ENCODE measurements at places on chromosomes 13 and 19.
A peak's percentile ranks its signal among the peaks of the same experiment; 100 is the strongest.

GRCh38 chr13:35143123-35143522 is 201.1 kb downstream of the NBEA start:
- DNase-seq = no peak

- peak; percentile 50 for DNase-seq
Observed at GRCh38 chr13:94308832-94309231, 170.7 kb downstream of the DCT start.

DNA sequence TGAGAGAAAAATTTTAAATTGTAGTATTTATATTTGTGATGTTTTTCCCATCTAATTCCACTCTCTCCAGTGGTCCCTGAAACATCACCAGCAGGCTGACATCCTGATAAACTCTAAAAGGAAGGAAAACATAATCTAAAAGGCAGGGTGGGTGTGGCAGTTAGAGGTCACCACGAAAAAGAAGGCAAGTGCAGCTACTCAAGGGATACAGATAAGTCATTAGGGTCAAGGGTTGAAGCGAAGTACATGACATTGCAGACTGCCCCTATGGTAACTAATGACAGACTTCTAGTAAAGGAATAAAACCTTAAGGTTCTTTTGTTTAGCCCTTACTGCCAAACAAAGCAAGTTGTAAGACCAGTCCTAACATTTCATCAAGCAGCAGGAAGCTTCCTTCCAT is 6.0 kb upstream of the NEK3 start:
- no peak for DNase-seq

GRCh38 chr13:56349866-56350265 is 790.9 kb upstream of the PRR20A start:
- no peak for DNase-seq

DNA sequence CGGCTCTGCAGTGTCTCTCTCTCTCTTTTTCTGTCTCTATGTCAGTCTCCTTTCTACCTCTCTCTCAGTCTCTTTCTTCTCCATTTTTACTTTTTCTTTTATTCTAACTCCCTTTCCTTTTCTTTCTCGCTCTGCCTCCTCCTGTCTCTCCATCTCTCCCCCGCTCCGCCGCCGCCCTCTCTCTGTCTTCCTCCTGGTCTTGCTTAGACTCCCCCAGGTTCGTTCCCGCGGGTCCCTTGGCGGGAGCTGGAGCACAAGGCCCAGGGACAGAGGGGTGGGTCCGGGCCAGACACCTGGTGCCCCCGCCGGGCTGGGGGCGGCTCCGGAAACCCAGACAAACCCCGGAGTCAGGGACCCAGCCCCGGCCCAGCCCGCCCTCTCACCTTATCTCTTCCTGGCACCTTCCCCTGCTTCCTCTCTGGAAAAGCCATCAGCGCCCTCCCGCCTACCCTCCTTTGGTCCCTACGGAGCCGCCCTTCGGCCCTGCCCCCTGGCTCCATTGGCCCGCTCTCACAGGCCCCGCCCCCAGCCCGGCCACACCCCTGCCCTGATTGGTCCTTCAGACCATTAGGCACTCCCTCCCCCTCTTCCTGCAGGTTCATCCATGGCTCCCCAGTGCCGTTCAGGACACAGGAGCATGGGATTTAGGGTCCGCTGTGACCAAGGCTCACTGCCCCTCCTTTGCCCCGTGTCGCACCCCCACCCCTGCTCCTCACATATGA is 15.4 kb upstream of the NOP53 start:
- peak; percentile 87 for DNase-seq

DNA sequence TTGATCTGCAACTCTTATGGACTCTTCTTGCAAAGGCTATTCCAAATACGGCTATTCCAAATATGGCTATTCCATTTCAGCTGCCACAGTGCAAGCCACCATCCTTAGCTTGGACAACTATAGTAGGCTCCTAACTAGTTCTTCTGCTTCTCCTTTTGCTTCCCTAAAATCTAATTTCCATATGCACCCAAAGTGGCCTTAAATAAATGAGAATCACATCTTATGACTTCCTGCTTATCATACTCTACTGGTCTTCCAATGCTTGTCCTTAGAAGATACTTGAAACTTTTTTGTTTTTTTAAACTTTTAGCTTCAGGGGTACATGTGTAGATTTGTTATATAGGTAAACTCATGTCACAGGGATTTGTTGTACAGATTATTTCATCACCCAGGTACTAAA is 4.9 kb downstream of the UCHL3 start:
- no peak for DNase-seq

GRCh38 chr19:2261438-2262172 is 5.4 kb upstream of the JSRP1 start:
- DNase-seq = peak; percentile 39

DNA sequence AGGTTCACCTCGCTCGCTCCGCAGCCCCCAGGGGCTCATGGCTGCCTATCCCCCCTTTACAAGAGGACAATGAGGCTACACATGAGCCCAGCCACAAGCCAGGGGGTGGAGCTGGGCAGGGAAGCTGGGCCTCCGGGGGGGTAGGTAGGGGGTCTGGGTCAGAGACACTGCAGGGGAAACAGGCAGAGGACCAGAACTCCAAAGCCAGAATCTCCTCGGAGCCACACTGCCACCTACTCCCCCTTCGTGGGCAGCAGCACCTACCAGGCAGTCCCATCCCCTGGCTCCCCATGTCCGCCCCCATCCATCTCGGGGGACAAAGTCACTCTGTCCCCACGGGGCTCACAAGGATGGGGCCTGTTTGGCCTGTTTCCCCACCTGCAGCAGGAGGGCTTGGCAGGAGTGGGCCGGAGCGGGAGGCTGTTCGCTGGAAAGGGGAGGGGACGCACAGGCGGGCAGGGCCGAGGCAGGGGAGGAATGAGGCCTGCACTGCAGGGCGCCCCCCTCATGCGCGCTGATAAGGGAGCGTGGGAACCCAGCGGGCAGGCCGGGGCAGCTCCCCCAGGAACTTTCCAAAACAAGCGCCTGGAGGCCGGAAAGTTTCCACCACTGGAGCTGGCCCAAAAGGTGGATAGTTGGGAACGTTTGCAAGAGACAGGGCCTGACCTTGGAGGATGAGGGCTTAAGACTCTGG is 545 bp upstream of the ISYNA1 start:
- no peak for DNase-seq

- no peak for DNase-seq
Observed at GRCh38 chr19:858868-859843, at the start of gene CFD. TSS of gene CFD (plus strand) at chr19:859664. CDS start at chr19:859690, 26 bp downstream.

DNA sequence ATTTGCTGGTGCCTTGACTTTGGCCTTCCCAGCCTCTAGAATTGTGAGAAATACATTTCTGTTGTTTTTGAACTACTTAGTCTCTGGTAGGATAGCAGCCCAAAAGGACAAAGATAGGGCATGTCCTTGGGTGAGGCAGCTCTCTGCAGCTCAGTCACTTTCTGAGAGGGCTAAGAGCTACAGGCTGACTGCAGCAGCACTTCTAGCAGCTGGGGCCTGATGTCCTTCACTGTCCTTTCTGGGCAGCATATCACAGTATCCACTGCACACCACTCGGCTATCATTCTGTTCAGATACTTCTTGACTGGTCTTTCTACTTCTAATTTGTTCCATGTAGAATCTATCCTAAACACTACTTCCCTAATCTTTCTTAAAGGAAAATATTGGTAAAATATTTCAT is 68.5 kb upstream of the CLDN10 start:
- no peak for DNase-seq

DNA sequence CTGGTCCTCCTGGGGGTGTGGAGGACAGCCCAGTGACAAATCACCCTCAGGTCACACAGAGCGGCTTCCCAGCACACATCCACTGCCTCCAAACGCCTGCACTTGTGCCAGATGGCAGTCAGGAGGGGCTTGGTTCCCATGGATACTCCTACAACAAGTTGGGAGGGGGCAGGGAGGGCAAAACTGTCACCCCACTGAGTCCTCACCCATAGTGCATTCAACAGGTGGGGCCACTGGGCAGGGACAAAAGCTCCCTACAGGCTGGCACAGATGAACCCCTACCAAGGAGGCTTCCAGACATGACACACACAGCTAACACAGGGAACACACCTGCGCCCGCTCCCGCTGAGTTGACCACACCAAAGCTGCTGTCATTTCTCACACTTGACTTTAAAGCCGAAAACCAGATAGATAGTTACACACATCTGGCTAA is 120.5 kb downstream of the STK24 start:
- DNase-seq = peak; percentile 57

DNA sequence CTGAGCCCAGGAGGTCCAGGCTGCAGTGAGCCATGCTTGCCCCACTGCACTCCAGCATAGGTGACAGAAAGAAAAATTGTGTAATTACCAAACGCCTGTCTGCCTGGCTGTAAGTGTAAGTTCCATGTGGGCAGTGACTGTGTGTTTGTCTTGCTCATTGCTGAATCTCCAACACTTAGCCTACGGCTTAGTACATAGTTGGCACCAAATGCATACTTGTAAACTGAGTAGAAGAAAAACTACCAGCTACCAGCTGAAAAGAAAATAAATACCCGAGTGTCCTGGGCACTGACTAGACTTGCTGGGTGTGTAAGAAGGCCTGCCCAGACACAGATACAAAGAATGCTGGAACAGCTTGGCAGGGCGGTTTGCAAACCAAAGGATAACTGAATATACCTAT is 2.7 kb upstream of the CEBPG start:
- no peak for DNase-seq

- no peak for DNase-seq
Observed at GRCh38 chr19:39926170-39926760, 8.2 kb downstream of the FCGBP start.

- DNase-seq = peak; percentile 68
Observed at GRCh38 chr19:4597975-4598671, 38.6 kb upstream of the SEMA6B start.

- peak; percentile 70 for DNase-seq
Observed at GRCh38 chr19:35044317-35045117, 3.0 kb downstream of the HPN start.

GRCh38 chr19:44498988-44499387 is 1.3 kb downstream of the ZNF180 start:
- no peak for DNase-seq

- no peak for DNase-seq
Observed at GRCh38 chr13:102945324-102945815, 99.5 kb downstream of the ERCC5 start.

DNA sequence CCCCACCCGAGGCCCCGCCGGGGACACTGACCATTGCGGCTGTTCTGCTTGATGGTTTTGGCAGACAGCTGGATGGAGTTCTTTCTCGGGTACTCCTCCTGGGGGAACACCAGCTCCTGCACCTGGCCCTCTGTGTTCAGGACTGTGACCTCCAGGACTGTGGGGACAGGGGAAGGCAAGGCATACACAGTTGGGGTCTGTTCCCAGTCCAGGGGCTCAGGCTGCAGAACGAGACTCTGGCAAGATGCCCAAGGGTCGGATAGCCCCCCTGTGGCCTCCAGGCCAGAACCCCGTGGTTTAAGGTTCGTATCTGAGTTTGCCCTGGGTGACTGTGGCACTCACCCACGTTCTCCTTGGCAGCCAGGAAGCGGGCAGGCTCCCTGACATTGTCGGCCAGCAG is 22.7 kb upstream of the ASF1B start:
- no peak for DNase-seq

DNA sequence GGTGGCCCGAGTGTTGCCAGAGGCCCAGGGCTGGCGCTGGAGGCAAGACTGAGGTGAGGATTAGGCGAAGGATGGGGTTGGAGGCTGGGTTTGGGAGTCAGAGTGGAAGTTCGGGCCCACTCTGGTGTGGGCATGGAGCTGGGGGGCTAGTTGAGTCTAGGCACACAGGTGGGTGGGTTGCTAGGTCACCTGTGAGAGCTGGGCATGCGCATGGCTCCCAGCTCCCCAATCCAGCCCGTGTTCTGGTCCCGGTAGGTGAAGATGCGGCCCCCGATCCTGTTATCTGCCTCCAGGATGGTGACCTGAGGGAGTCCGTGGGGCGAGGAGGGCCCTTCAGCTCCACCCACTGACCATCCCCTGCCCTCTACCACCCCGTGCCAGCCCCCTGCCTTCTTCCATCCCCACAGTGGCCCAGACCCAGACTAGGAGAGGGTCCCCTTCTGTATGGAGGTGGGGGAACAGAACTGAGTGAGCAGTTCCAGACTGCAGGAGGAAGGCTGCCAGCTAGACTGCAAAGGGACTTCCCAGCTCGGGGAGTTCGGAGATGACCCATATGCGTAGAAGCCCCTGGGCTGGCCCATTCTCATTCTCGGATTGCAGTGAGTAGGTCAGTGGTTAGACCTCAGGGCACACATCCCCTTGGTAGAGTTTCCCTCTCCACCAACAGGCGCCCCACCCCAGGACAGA is 1.7 kb downstream of the IL4I1 start:
- no peak for DNase-seq

GRCh38 chr13:43611281-43612273 is 175.2 kb downstream of the ENOX1 start:
- no peak for DNase-seq

- DNase-seq = no peak
Observed at GRCh38 chr19:43338530-43338929, 15.0 kb upstream of the CD177 start.

GRCh38 chr13:72960541-72960940 is 98.3 kb upstream of the KLF5 start:
- no peak for DNase-seq

GRCh38 chr19:33241091-33241529 is 15.5 kb upstream of the SLC7A10 start:
- no peak for DNase-seq

DNA sequence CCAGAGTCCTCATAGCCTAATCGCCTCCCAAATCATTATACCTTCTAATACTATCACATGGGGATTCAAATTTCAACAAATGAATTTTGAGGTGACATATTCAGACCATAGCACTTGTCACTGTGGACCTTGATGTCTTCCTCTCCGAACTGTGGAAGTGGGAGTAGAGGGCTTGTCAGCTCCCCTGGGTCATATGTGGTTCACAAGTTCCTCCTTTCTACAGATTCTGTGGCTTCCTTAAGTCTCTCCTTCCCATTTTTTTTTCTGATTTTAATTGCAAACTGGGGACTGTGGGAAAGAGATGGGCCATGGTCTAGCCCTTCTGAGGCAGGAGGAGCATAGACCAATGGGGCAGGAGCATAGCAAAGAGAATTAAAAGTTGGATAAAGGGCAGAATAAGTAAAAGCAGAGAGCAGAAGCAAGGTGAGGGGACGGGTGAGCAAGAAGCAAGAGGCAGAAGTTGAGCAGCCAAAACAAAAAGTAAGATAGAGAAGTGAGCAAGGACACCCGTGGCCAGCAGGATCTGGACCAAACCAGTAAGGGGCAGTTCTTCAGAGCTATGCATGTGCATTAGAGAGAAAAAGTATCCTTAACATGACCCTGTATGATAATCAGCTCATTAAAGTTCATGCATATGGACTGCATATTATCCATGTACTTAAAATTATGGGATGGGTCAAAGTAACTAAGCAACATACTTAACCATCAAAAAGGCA is 2.6 kb upstream of the SIGLEC7 start:
- DNase-seq = no peak

DNA sequence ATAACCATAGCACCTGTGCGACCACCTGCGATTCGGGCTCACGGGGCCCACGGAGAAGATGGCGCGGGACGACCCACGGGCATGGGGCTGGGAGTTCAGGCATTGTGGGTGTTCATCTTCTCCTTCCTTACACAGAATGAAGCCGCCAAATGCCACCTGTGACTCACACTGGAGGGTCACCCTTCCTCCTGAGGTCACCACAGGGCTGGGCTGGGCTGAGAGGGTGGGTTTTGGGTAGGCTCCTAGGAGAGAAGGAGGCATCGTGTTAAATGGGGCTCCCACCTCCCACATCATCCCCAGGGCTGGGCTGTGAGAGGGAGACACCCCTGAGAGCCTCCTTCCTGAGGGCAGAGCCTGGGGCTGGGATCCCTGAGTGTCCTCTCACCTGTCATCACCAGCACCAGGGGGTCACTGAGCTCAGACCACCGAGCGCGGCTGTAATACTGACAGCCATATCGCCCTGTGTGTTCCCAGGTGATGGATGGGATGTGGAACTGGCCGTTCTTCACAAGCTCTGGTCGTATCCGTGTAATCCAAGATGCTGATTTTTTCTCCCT is 1.4 kb downstream of the LILRB2 start:
- no peak for DNase-seq

All from NCI-H82 (cell line).